ENCODE measurements at places on chromosomes 5 and 9. TPM values are rescaled to one million over a fixed set of nuclear protein-coding genes. Genes with fewer than 3 reads are reported as not detected.
A peak's percentile ranks its signal among the peaks of the same experiment; 100 is the strongest.

GRCh38 chr9:129653823-129654553 lies 11.5 kb upstream of the PRRX2 start:
- no peak for DNase-seq

GRCh38 chr5:178419196-178419595 lies 171.0 kb downstream of the COL23A1 start:
- DNase-seq = no peak

- DNase-seq = no peak
Observed at GRCh38 chr5:96236051-96236450, 197.0 kb downstream of the PCSK1 start.

GRCh38 chr5:78705826-78706225 lies 57.3 kb upstream of the LHFPL2 start:
- DNase-seq = no peak

GRCh38 chr9:95741631-95742030 lies 133.9 kb upstream of the ERCC6L2 start:
- DNase-seq = no peak

DNA sequence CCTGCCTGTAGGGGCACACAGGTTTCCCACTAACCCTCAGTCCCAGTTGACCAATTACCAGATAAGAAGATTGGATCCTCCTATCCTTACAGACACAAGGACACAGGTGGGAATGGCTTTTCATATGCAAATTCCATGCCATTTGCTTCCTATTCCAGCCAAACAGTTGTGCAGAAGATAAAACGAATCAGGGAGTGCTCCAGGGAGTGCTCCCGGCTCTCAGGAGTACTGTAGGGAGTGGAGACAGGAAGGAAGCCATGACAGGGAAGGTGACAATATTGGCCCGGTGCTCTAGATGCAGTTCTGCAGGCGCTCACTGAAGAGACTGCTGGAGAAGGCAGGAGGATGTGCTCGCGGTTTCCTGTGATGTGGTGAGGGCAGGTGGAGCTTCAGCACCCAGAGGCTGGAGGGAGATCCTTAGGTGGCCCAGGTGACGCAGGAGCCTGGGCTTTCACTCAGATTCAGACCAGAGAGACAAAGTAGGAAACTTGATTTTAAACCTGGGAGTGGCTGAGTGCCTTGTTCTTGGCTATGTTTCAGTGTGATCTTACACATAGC lies 260.0 kb downstream of the AUH start:
- DNase-seq = peak; percentile 94

DNA sequence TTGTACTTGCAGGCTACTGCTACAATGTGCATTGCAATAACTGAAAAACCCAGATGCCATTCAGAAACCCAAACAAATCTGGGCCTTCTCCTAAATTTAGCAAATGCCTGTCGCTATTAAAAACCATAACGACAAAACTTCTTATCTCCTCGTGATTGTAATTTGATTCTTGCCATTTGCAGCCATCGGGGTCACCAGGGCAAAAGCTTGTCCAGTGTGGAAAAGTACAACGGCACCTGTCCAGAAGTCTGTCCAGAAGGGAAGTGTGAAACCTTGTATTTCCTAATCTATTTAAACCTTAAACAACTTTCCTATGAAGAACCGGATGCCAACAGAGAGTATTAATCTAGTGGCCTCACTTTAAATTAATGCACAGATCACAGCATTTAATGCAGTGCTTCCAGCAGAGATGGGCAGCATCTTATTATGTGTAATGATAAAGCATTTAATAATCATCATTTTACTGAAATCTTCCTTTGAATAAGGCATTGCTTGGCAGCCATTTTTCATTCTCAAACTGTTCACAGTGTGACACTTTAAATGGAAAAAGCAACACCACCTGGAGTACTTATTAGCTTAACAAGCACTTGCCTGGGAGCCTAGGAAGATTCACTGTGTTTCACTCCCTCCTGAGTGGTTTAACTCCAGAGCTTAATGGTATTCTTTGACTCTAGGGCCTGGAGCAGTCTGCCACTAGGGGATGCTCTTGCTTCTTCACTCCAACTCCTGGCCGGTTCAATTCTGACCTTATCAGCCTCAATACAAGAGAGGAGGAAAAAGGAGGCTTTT lies 4.9 kb upstream of the C7 start:
- peak; percentile 32 for DNase-seq

Gene TMEM215
- total RNA-seq = not detected

Gene TRIM14
- total RNA-seq = 23.5 TPM

Gene PCDHA11
- not detected for total RNA-seq

Gene PGM5
- total RNA-seq = not detected

Gene PCDHGC4
- total RNA-seq = not detected
